EL (cell line): ENCODE measurements at places on chromosomes 6 and 20.

GRCh38 chr6:67047996-67048395 is 1341.0 kb upstream of the EYS start:
- no peak for DNase-seq

DNA sequence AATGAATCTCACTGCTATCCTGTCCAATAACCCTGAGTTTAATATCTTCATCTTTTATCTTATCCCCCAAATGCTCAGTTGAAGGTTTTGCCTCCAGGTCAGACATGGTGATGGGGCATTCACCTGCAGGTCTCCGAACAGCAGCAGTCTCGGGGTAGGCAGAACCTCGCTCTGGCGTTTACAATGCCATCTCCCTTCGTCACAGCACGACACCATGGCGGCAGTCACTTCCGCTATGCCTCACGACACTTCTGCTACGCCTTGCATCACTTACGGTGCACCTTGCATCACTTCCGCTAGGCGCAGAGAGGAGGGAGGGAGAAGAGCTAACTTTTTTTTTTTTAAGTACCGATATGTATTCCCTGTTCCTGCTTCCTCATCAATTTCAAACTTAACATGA is 194.9 kb downstream of the BCAS1 start:
- DNase-seq = no peak

DNA sequence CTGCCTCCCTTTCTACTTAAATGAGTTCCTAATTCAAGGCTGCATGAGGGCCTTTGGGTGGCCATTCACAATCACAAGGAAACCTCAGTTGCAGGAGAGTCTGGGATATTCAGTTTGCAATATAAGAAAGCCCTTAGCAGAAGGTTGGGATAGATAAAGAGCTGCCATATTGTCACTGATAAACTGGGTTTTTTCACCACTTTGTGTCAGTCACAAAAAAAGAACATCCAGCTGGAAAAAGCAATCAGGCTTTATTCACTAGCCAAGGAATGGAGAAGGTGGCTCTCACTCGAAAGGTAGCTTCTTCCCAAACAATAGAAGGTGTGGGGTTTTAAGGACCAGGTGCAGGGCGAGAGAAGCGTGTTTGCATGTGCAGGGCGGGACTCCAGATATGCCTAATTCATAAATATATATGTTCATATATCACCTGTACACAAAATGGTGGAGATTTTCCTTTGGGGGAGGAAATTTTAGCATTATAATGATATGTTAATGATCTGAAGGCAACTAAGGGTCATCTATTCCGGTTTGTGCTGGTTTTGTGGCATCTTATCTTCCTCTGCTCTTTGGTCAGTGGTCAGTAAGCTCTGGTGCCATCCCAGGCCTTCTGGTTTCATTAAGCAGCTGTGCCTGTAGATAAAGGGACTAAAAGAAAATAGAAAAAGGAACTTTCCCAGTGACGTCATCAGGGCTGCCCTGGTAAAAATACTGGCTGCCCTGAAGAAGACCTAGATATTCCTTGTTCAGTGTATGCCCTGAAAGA is 97.1 kb upstream of the IYD start:
- DNase-seq = no peak

DNA sequence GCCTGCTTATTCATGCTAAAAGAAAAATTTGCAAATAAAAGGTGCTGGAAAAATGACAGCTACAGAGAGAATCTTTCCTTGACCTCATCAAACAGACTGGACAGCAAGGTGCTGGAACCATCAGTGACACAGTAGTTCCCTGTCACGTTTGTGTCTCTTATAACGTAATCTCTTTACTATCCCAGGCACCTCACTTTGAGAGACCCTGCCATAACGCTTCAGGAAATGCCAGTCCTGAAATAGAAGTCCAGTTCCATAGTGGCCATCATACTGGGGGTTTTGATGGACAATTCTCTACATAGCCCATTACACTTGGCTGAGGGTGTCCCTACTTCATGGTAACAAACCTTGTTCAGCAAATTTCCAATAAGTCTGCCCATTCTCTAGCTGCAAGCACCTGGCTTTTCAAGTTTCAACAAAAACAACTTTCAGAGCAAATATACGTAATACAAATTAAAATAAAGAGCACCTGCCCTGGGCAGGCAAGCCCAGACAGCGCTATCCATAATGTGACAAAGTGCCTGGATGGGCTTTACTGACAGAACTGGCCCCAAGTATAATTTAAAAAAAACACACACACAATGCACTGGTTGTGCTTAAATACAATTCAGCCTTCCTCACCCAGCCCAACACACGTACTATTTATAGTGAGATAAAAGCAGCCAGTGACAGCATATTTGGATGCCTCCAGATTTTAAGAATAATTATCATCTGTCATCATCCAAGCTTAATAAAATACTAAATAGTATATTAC is 38.7 kb downstream of the CNKSR3 start:
- no peak for DNase-seq

- DNase-seq = no peak
These were observed 62.0 kb upstream of the TOP1 start for GRCh38 chr20:40966516-40967185.

GRCh38 chr20:6566821-6567220 is 200.7 kb upstream of the BMP2 start:
- DNase-seq = peak; percentile 71

DNA sequence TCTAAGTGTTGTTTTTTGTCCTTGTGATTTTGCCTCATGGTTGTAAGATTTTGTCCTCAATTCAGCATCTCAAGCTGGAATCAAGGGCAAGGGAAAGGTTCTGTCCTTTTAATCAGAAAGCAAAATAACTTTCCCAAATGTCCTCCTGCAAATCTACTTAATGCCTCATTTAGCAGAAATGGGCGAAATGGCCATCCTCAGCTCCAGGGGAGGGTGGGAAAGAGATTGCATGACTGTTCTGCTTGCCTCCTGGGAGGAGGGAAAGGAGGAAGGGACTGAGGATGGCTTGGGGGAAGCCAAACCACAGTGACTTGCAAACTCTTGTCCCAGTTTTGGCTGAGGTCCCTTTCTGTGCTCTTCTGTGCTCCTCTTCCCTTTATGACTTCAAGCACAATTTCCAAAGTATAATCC is 43.4 kb downstream of the TNFAIP3 start:
- no peak for DNase-seq

- DNase-seq = no peak
These were observed 111.3 kb downstream of the LRRC1 start for GRCh38 chr6:53906103-53906502.

DNA sequence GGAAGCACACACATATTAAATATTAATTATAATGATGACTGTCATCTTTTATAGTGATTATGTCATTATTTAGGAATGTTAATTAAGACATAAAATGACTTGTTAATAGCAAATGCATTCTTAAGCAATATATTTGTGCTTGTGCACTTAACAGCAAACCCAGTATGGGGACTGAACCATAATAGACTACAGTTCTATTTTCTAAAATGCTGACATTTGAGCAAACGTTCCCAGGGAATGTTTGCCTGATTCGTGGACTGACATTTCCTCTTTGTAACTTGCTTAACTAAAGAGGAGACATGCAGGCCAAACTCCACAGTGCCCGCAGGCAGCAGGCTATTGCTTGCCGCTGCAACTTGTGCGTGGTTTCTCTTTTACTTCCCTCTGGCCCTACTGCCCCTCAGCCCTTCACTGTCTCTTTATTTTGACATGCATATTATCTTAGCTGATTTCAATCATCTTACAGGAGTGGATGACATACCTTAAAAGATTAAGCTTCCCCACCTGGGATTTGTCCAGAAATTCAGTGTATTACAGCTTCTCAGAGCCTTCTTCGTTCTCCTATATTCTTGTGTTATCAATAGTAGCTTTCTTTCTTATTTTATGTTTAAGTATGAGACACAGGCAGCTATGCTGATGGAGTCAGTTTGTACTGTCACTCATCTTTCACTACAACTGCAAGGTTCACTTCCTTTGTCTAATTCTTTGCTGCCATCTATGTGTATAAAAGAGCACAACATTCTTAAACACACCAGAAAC is 141.5 kb downstream of the GMDS start:
- peak; percentile 59 for DNase-seq

GRCh38 chr20:49543071-49543857 is 24.7 kb downstream of the PTGIS start:
- DNase-seq = no peak

GRCh38 chr20:62351469-62352401 is 15.4 kb downstream of the LAMA5 start:
- no peak for DNase-seq

GRCh38 chr6:26087284-26088115 is at the start of gene HFE:
TSS of gene HFE (plus strand) at chr6:26087429. CDS start at chr6:26087441, 12 bp downstream.
- peak; percentile 75 for DNase-seq

- DNase-seq = no peak
These were observed 64.3 kb downstream of the MRPL14 start for GRCh38 chr6:44062771-44063560.

GRCh38 chr6:91718198-91718597 is 1131.3 kb upstream of the MAP3K7 start:
- no peak for DNase-seq

DNA sequence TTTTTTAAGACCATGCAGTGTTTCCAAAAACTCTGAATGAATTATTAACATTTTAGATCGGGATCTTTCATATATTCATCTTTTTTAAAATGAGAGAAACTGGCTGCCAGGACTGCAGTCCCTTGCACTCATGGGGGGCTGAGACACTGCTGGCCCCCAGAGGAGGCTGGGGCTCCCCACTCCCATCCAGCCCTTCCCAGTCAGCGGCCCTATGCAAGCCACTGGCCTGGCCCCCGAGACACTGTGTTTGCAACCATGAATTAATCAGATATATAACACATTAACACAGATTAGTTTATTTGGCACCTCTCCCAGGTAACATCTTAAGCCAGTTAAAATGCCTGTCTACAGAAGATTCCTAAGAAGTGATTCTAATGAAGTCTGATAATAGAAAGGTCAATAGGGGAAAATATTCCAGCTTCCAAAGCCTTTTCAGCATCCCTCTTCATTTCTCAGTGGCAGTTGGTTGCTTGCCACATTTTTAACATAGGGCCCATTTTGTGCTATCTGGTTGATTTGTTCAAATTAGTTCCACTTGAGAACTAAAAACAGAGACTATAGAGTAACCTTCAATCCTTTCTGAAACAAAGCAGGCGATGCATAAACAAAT is 184.4 kb upstream of the FBXL4 start:
- no peak for DNase-seq
